ENCODE measurements at places on chromosomes 13 and 19. TPM values are rescaled to one million over a fixed set of nuclear protein-coding genes. Genes with fewer than 3 reads are reported as not detected.
A peak's percentile ranks its signal among the peaks of the same experiment; 100 is the strongest.

DNA sequence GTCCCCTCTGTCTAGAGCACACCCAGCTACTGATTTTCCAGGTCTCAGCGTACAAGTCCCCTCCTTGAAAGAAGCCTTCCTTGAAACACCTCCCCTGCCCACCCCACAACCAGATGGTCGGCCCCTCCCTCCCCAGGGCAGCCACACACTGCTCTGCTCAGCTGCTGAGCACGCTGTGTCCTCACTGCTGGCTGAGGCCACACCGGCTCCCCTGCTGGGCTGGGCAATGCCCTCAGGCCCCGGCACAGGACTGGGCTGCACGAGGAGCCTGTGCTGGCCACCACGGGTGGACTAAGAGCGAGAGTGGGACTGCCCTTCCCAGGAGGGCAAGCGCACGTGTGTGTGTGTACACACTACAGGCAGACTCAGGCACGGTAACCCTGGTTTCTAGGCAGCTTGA, 11.8 kb upstream of the RSPH6A start:
- DNase-seq = no peak

DNA sequence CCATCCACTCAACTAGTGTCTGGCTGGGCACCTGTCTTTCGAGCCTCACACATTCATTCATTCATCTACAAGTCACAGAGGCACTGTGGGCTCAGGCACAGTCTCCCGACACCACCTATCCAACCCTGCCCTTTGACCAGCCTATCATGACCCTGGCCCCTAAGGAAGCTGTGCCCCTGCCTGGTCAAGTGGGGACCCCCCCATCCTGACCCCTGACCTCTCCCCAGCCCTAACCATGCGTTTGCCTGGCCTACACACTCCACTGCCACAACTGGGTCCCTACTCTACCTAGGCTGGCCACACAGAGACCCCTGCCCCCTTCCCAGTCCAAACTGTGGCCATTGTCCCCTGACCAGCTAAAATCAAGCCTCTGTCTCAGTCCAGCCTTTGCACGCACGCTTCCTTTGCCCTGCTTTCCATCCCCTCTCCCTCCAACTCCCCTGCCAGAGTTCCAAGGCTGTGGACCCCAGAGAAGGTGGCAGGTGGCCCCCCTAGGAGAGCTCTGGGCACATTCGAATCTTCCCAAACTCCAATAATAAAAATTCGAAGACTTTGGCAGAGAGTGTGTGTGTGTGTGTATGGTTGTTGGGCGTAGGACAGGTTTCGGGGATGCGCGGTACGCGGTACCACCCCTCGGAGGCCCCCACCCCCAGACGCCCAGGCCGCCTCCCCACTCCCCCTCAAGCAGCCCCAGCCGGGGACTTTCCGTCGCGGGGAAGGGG, 404 bp upstream of the IL27RA start:
- DNase-seq = no peak

- DNase-seq = peak; percentile 30
These were observed 7.0 kb upstream of the WBP4 start for GRCh38 chr13:41054212-41054877.

DNA sequence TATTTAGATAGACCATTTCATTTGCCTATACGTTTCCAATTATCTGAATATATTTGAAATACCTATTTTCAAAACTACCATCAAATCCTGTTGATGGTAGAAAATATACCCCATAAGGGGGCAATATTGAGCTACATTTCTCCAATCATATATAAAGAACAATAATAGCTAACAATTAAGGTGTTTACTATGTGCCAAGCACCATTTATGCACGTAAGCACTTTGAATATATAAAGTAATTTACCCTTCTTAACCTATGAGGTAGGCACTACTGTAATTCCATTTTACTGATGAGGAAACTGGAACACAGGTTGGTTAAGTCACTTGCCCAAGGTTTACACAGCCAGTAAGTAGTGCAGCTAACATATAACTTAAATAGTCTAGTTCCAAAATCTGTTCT, 79.2 kb downstream of the UBL3 start:
- DNase-seq = no peak

Gene IFI30
- polyA plus RNA-seq = 0.50 TPM

Gene CPT1C
- polyA plus RNA-seq = 14.9 TPM
